Effector memory CD8-positive, alpha-beta T cell (primary cell): ENCODE measurements at places on chromosomes 6 and 20.

GRCh38 chr20:36149469-36149868 lies 5.1 kb upstream of the EPB41L1 start:
- H3K4me3 ChIP-seq, result no peak overlapping the region
- H3K27ac ChIP-seq, result no peak overlapping the region
- H3K27me3 ChIP-seq, result peaks cover 52% of the 10 kb centered on the region
- no peaks in the 10 kb centered on the region for H3K4me1 ChIP-seq

GRCh38 chr6:139133262-139134063 lies 1.4 kb upstream of the HECA start:
- peaks cover 41% of the 10 kb centered on the region for H3K4me1 ChIP-seq
- DNase-seq, result no peak
- peaks cover 46% of the 10 kb centered on the region for H3K36me3 ChIP-seq
- H3K4me3 ChIP-seq, result peak overlapping the region; percentile 88
- H3K27me3 ChIP-seq, result no peaks in the 10 kb centered on the region

GRCh38 chr6:125899726-125900182 lies 56.8 kb upstream of the HINT3 start:
- no peak for DNase-seq
- H3K27me3 ChIP-seq, result no peaks in the 10 kb centered on the region
- H3K27ac ChIP-seq, result no peak overlapping the region
- peaks cover 30% of the 10 kb centered on the region for H3K36me3 ChIP-seq

- no peaks in the 10 kb centered on the region for H3K36me3 ChIP-seq
- no peak overlapping the region for H3K27ac ChIP-seq
- H3K4me1 ChIP-seq, result no peaks in the 10 kb centered on the region
- peaks cover 54% of the 10 kb centered on the region for H3K27me3 ChIP-seq
- DNase-seq, result no peak
Observed at GRCh38 chr20:24261351-24261750, 208.1 kb upstream of the SYNDIG1 start.

DNA sequence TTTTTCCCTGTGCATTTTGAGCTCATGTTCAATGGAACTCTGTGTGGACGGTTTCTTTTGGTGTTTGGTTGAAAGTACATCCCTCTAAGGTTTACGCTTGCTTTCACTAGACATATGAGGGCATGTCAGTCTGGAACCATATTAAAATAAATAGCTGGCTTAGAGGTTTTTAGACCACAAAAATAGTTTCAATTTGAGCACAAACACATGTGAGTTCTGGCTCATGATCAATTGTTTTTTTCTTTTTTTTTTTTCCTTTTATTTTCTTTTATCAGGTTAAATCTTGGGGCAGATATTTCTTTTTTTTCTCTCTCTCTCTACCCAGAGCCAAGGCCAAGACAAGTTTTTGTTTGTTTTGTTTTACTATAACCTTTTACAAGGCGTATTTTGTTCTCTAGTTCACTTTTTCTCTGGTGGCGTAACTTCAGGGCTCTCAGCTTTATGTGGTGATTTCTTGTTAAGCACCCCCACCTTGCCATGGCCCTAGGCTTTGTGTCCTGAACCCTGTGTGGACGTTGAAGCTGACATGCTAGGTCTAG lies 92.9 kb downstream of the SHLD1 start:
- DNase-seq, result no peak
- peak overlapping the region; percentile 84 for H3K27ac ChIP-seq
- peak overlapping the region; percentile 41 for H3K4me3 ChIP-seq

- no peak overlapping the region for H3K27ac ChIP-seq
- DNase-seq, result no peak
- H3K4me1 ChIP-seq, result no peaks in the 10 kb centered on the region
- no peaks in the 10 kb centered on the region for H3K36me3 ChIP-seq
- peaks cover 53% of the 10 kb centered on the region for H3K27me3 ChIP-seq
- no peak overlapping the region for H3K4me3 ChIP-seq
Observed at GRCh38 chr20:40948465-40949267, 80.0 kb upstream of the TOP1 start.

DNA sequence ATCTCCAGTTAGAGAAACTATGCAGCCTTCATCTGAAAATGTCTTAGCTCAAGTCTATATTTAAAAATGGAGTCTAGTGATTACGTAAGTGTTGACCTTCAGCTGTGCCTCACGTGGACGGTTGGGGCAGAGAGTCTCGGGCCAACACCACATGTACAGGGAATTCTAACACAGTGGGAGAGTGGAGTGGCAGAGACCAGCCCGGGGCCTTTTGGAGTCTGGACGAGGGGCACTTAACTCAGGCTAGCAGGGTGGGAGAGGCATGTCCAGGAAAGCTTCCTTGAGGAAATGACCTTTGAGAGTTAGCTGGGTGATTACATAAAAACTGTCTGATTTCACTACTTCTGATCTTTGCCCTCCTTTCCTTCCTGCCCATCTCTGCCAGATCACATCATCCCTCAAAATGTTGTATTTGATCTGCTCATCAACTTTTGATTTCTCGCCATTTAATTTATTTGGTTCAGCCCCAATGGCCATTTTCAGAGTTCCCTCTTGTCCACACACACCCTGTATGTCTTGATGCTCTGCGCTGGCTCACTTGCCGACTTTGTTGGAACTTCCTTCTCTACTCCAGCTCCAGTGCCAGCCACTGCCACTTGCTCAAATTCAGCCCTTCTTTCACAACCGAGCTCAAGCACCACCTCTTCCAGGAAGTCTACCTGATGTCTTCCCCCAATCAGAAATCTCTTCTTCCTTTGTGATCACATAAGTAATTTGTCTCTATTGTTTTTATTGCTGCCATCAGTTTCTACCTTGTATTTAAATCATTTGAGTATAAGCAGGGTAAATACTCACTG lies 2.6 kb downstream of the ARMC2 start:
- no peak for DNase-seq
- H3K36me3 ChIP-seq, result peaks cover 20% of the 10 kb centered on the region
- H3K4me3 ChIP-seq, result no peak overlapping the region
- H3K27me3 ChIP-seq, result no peaks in the 10 kb centered on the region
- H3K4me1 ChIP-seq, result peaks cover 29% of the 10 kb centered on the region
- peak overlapping the region; percentile 42 for H3K27ac ChIP-seq

- H3K27me3 ChIP-seq, result no peaks in the 10 kb centered on the region
- H3K27ac ChIP-seq, result no peak overlapping the region
- no peak overlapping the region for H3K4me3 ChIP-seq
- DNase-seq, result no peak
Observed at GRCh38 chr6:165034271-165034741, 275.1 kb downstream of the C6orf118 start.

DNA sequence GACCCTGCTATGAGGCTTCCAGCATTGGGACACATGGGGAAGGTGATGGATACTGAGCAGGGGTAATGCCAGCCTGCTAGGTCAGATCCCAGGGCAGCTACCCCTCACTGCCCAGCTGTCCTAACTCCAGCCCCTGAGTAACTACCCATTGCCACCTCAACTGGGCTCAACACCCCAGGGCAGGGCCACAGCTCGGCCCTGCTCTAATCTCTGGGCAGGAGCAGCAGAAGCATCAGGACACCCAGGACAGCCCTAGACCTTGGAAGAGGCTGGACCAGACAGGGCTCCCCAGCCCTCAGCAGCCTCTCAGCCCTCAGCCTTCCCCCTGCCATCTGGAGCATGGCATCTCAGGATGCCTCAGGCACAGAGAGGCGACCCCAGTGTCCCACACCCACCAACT lies 67.4 kb upstream of the TOP1 start:
- H3K27me3 ChIP-seq, result no peaks in the 10 kb centered on the region
- peaks cover 17% of the 10 kb centered on the region for H3K4me1 ChIP-seq
- H3K4me3 ChIP-seq, result no peak overlapping the region
- DNase-seq, result no peak

GRCh38 chr6:22880686-22881433 lies 311.5 kb downstream of the HDGFL1 start:
- H3K4me3 ChIP-seq, result no peak overlapping the region
- no peaks in the 10 kb centered on the region for H3K4me1 ChIP-seq
- no peak for DNase-seq
- H3K36me3 ChIP-seq, result no peaks in the 10 kb centered on the region
- H3K27ac ChIP-seq, result no peak overlapping the region

DNA sequence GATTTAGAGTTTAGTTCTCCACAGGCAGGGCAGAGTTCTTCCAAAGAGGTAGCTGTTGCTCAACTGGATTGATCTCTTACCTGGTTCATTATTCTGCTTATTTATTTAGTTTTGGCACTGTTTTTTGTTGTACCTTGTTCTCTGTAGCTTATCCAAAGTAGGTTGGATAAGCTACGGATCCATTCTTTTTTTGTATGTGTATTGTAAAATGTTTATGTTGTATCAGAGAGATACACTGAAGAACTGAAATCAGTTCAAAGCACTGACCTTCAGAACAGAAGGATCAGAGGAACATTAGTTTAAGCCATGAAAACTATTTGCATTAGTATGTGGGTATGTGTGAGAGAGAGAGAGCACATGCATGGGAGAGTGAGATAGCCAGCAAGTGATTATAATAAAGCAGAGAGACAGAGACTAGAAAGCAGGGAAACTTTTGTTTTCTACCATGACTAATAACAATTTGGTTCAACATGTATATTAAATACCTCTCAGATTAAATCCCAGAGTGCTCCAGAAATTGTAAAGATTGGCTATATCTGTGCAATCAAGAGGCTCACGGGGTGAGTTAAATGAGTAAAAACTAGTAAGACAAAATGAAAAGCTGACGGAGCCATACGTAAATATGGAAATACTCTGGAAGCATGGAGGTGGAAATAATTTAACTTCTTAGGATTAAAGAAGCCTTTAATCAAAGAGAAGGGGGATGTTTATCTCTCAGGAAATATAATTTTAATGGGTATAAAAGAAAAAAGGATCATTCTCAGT lies 40.2 kb downstream of the ITCH start:
- H3K27me3 ChIP-seq, result no peaks in the 10 kb centered on the region
- no peak overlapping the region for H3K4me3 ChIP-seq
- no peak for DNase-seq

- H3K36me3 ChIP-seq, result peaks cover 3% of the 10 kb centered on the region
- H3K4me3 ChIP-seq, result no peak overlapping the region
- no peaks in the 10 kb centered on the region for H3K4me1 ChIP-seq
- no peak for DNase-seq
Observed at GRCh38 chr6:167711768-167712730, 114.7 kb upstream of the AFDN start.

GRCh38 chr6:152201120-152201519 lies 393.6 kb downstream of the ESR1 start:
- H3K4me3 ChIP-seq, result no peak overlapping the region
- no peak for DNase-seq
- peaks cover 1% of the 10 kb centered on the region for H3K4me1 ChIP-seq
- H3K27ac ChIP-seq, result no peak overlapping the region

DNA sequence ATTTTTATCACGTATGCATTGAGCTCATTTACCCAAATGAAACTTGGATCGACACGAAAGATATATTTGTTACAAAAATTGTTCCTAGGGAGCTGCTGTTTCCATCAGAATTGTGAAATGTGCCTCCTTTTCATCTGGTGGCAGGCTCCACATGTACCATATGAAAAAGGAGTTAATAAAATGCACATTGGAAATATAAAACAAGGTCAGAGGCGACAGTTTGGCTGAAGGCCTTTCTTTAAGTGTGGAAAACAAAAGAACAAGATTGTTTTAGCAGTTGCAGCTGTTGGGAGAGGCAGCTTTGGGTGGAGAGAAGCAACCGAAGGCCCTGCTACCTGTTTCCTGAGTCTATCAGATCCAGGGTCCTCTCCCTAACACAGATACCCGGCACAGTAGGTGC lies 334.5 kb upstream of the NT5E start:
- no peaks in the 10 kb centered on the region for H3K4me1 ChIP-seq
- no peak overlapping the region for H3K27ac ChIP-seq
- no peaks in the 10 kb centered on the region for H3K27me3 ChIP-seq
- no peak overlapping the region for H3K4me3 ChIP-seq

GRCh38 chr6:43246301-43247113 lies 3.2 kb downstream of the TTBK1 start:
- H3K27ac ChIP-seq, result peak overlapping the region; percentile 93
- DNase-seq, result no peak
- H3K4me1 ChIP-seq, result peaks cover 12% of the 10 kb centered on the region
- peaks cover 9% of the 10 kb centered on the region for H3K27me3 ChIP-seq
- H3K36me3 ChIP-seq, result peaks cover 3% of the 10 kb centered on the region

- peaks cover 3% of the 10 kb centered on the region for H3K36me3 ChIP-seq
- peaks cover 25% of the 10 kb centered on the region for H3K27me3 ChIP-seq
- H3K27ac ChIP-seq, result no peak overlapping the region
- H3K4me3 ChIP-seq, result no peak overlapping the region
- H3K4me1 ChIP-seq, result peaks cover 5% of the 10 kb centered on the region
Observed at GRCh38 chr20:32004963-32005362, 5.3 kb upstream of the CCM2L start.

DNA sequence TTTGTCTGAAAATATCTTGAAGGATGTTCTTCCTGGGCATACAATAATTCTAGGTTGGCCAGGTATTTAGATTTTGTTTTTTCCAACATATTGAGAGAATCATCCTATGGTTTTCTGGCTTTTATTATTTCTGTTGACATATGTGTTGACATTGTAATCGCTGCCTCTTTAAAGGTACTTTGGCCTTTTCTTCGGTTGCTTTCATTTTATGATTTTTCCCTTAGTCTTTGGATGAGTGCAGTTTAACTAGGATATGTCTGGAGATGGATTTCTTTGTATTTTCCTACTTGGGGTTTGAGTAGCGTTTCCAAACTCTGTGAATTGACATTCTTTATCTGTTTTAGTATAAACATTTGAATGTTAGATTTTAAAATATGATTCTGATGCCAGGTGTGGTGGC lies 11.5 kb downstream of the SERPINB1 start:
- peaks cover 16% of the 10 kb centered on the region for H3K36me3 ChIP-seq
- H3K27ac ChIP-seq, result peak overlapping the region; percentile 6
- H3K4me3 ChIP-seq, result no peak overlapping the region
- DNase-seq, result no peak

DNA sequence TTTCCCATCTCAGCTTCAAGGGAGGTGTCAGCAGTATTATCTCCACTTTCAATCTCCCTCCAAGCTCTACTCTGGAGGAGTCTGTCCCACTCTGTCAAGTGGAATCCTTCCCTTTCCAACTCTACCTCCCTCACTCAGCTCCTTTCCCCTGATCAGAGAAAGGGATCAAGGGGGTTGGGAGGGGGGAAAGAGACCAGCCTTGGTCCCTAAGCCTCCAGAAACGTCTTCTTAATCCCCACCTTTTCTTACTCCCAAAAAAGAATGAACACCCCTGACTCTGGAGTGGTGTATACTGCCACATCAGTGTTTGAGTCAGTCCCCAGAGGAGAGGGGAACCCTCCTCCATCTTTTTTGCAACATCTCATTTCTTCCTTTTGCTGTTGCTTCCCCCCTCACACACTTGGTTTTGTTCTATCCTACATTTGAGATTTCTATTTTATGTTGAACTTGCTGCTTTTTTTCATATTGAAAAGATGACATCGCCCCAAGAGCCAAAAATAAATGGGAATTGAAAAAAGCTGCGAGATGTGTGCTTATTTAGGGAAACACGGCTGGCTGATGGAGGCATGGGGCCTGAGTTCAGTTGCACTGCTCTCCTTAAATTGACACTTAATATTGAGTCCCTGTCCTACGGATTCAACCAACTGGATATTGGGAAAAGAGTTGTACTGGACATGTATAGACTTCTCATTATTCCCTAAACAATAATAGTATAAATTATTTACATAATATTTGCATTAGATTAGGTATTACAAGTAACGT lies 4.9 kb downstream of the TUBB start:
- no peak overlapping the region for H3K4me3 ChIP-seq
- H3K27ac ChIP-seq, result peak overlapping the region; percentile 67
- no peaks in the 10 kb centered on the region for H3K27me3 ChIP-seq
- peaks cover 79% of the 10 kb centered on the region for H3K36me3 ChIP-seq
- no peak for DNase-seq
- H3K4me1 ChIP-seq, result peaks cover 31% of the 10 kb centered on the region

GRCh38 chr6:75624988-75625387 lies 23.3 kb downstream of the SENP6 start:
- H3K27ac ChIP-seq, result no peak overlapping the region
- H3K27me3 ChIP-seq, result no peaks in the 10 kb centered on the region
- peaks cover 34% of the 10 kb centered on the region for H3K4me1 ChIP-seq
- no peak overlapping the region for H3K4me3 ChIP-seq
- peaks cover 55% of the 10 kb centered on the region for H3K36me3 ChIP-seq
- DNase-seq, result no peak
